ENCODE measurements at places on chromosomes 4 and X.

GRCh38 chr4:151772274-151772673 is 11.5 kb upstream of the GATB start:
- no peak for DNase-seq

DNA sequence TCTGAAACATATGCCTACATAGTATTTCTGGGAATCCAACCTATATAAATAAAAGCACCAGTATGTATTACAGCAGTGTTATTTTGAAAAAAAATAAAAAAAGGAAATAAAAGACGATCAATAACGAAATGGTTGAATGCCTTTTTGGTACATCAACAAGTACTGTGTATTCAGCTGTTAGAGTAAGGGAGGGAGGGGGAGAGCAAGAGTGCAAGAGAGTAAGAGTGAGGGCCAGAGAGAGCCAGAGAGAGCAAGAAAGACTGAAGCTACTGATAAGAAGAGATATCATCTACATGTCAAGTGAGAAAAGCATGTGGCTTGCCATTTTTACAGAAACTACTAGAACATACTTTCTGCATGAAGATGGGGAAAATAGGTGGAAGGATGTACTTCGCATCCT is 1.8 kb downstream of the SPIN4 start:
- DNase-seq, result no peak

DNA sequence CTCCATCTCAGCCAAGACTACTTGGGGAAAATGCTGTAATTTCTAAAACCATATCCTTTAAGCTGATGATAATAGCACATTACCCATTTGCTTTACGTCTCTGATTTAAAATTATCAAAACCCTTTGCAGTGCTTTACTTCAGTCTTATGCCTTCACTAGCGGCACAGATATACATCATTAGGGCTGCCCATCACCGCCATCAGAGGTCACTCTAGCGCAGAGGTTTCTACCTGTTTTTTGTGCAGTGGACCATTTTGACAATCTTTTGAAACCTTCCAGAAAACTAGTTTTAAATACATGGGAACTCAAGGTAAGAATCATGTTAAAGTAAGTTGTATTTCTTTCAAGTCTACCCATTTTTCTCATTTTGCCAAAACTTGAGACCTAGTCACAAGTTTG is 592.5 kb downstream of the PPARGC1A start:
- no peak for DNase-seq

- DNase-seq, result no peak
Observed at GRCh38 chr4:74168841-74169240, 10.9 kb downstream of the MTHFD2L start.

DNA sequence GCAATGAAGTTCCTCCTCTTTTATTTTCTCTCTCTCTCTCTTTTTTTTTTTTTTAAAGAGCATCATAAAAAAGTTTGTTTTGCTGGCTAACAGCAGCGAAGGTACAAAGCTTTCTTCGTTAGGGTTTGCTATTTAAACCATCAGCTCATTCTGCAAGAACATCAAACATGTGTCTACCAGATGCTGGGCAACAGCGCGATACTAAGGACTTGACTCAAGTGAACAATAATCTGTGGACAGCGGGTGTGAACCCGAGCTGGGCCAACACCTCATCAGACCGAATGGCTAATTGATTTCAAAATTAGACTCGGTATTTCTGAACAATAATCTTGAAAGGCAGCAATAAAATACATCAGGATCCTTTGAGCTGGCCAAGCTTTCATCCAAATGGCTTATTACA is 246.4 kb downstream of the FBXO8 start:
- no peak for DNase-seq

DNA sequence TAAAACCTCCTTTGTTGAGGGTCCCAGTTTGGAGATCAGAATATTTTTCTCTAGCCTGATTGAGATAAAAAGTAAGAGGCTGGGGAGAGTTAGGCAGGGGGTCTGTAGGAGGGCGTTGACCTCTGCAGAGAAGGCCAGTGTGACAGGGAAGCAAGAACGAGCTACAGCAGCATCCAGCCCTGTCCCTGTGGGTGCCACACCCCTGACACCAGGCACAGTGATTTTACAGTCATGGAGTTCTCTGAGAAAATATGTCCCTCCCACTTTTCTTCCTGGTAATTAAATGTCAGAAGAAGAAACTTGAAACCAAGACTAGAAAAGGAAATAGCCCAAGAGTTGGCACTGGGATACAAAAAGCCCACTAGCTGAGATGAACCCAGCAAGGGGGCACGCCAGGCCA is 25.0 kb upstream of the HELT start:
- no peak for DNase-seq

- no peak for DNase-seq
Observed at GRCh38 chr4:64893205-64893604, 484.0 kb upstream of the TECRL start.

GRCh38 chr4:161680146-161680545 is 483.7 kb downstream of the FSTL5 start:
- DNase-seq, result no peak

DNA sequence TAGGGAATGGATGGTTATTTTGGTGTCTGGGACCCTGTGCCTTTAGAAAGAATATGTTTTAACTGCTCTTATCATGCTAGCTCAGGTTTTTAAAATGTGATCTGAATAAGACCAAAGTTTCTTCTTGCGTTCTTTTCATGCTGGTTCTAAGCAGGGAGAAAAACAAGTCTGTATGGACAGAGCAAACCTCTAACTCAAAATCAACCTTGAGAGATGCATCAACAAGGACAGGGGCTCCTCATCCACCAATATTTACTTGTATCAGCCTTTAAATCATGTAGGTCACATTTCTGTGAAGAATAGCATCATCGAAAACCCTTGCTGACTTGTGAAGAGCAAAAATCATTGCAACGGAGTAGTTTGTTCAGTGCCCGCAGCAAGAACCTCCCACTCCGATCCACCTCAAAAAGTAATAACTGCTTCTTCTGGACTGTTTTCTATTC is 1.2 kb downstream of the ATP10D start:
- DNase-seq, result no peak

DNA sequence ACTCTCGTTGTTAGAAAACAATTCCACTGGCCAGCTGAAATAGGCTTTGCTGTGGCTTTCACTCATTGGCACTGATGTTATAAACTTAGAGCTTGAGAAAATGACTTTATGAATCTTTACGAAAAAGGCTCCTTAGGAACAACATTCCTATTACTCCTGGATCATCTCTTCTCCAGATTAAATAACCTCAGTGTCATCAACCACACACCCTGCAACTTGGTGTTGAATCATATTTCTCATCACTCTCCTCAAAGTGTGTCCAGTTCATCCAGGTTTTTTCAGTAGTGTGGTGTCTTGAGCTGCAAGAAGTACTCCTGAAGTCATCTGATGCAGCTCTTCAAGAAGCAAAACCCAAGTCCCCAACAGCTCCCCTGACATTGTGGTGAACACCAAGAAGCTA is 28.1 kb upstream of the ANOS1 start:
- no peak for DNase-seq

GRCh38 chr4:144338148-144338547 is 197.6 kb upstream of the GYPA start:
- DNase-seq, result no peak

- no peak for DNase-seq
Observed at GRCh38 chr4:74933562-74934015, 673 bp downstream of the PARM1 start.

GRCh38 chrX:39982948-39983347 is 114.8 kb downstream of the BCOR start:
- DNase-seq, result no peak

GRCh38 chrX:45803383-45803921 is 602.8 kb upstream of the DIPK2B start:
- DNase-seq, result no peak

DNA sequence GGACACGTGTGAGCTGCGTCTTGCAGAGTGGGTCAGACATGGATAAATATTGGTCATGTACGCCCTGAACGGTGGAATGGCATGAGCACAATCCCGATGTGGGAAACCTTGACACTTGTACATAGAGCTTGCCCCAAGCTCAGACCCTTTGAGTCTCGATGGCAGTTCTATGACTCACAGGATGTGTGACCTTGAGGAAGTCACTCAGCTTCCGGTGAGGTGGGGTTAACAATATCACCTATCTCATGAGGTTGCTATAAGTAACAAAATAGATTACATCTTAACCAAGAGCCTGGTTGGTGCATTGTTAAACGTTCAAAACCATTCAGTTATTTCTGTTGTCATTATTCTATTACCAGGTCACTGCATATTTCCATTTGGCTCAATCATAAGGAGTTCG is 109.1 kb upstream of the TBL1X start:
- DNase-seq, result no peak

DNA sequence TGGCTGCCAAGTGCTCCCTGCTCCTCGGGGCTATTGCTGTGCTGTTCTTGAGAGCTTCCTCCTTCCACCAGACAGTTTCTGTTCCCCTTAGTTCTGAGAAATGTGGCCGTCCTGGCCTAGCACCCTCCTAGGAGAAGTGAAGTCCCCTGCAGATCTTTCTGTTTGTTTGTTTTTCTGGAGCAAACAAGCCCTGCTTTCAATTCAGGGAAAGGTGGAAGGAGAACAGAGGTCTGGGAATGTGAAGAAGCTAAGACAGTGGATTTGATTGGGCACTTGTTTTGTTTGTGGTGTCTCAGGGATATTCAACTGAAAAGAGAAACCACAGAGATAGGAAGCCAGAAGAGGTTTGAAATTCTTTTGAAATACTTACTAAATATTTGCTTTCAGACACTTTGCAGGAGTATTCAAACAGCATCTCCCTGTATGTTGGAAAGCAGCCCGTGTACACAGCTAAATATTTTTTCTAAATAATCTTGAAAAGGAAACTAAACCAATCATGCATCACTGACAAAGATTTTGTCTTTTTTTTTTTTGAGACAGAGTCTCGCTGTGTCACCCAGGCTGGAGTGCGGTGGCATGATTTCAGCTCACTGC is 36.5 kb upstream of the PPM1K start:
- DNase-seq, result no peak

GRCh38 chr4:101122019-101122418 is 225.3 kb downstream of the PPP3CA start:
- DNase-seq, result no peak

DNA sequence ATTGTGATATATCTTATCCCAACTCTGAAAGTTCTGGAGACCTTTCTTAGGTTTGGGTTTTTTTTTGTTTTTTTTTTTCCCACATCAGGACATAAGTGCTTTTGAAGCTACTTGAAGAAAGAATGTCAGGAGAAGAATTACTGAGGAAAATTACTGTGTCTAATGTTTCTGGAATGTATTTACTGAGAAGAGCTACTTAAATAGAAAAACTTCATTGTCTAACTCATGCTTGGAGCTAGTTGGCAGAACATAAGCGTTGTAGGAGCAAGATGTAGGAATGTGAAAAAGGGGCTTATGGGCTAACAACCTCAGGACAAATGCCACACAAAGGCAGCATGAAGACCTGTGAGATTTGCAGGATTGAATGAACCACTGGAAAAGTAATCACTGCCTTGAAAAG is 166.6 kb upstream of the GLRA2 start:
- DNase-seq, result no peak

- DNase-seq, result no peak
Observed at GRCh38 chrX:85611926-85612325, 232.5 kb upstream of the POF1B start.

DNA sequence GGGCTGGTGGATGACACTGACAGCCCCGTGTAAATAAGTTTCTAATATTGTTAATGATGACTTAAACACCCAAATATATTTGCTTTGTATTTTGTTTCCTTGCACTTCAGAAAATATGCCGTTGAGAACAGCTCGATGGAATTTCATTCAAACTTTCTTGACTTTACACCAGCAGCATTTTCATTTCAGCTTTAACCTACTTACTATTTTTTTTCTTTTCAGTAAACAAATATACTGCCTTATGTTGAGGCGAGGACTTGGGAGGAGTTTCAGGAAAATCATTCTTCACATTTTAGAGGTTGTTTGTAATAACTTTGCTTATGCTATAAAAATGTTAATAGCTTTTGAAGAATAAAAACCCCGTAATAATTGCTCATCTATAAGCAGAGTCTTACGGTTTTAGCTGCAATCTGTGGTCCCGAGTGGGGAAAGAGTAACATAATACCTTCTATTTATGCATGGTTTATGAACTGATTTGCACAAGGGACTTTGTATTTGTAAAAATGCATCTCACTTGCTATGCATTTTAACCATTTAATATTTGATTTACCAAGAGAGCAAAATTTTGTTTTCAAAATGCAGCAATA is 14.1 kb upstream of the TENM3 start:
- no peak for DNase-seq

Data from stimulated activated CD4-positive, alpha-beta T cell treated with anti-CD3 and anti-CD28 coated beads, TNF-alpha, amount 100 ng/mL, for 1 hour (primary cell).